Glomerular endothelial cell (primary cell): ENCODE measurements at places on chromosomes 7 and 10.

- no peak for DNase-seq
Measured at GRCh38 chr10:74055383-74056049, 57.6 kb downstream of the VCL start.

GRCh38 chr7:74042746-74043522 is 15.0 kb downstream of the ELN start:
- DNase-seq = no peak

DNA sequence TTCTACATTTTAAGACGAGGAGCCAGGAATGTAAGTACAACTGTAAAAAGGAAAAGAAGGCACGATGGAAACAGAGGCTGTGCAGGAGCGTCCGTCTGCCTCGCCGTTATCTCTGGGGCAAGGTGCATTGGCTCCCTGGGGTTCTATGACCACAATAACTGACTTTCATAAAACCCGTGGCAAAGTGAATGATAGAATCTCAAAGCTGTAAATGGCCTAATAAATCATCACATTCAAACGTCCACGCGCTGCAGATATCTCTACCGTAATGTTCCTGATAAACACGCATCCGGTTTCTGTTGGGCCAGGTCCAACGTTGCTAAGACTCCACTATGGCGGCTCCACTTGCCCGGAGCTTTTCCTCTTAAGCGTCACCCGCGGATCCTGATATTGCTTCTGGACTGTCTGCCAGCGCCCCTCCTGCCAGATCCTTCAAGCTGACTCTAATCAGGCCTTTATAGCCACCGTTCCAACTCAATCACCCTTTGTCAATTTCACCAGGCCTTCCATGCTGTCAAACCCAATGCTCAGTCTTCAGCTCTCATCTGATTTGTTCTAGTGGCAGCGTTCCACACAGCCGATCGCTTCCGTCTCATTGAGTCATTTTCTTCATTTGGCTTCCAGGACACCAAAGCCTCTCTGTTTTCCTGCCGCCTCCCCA is 265.6 kb upstream of the FOXK1 start:
- no peak for DNase-seq

DNA sequence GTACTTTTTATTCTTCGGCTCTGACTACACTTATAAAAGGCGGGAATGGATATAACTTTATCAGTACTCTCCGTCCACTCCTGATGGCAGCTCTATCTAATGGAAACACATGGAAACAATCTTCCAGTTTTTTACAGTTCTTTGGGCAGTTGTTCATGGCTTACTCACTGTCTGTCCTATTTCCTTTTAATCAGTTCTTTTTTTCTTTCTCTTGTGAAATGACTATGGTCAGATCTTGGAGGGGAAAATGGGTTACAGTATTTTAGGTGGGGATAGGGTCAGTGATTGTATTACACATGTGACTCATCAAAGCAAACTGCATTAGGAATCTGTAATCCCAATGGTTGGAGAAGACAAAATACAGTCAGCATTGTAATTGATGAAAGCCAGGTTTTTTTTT is 112.4 kb downstream of the BICC1 start:
- no peak for DNase-seq

- DNase-seq = no peak
Measured at GRCh38 chr10:10437886-10438285, 579.8 kb upstream of the CELF2 start.

DNA sequence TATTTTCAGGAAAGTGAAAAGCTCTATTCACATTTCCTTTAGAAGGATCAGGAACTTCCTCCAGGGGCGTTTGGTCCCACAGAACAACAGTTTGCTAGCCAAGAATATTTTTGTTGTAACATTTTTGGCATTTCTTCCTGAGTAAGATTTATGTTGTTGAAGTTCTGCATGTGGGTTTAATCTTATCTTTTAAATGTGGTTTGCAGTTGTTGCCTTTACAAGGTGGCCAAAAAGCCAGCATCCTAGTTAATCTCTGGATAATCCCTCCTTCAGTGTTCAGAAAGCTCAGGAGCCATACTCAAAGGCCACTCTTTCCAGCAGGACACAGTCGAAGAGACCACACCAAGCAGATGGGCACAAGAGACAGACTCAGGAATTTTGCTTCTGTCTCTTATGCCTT is 30.0 kb downstream of the SLC26A4 start:
- no peak for DNase-seq

DNA sequence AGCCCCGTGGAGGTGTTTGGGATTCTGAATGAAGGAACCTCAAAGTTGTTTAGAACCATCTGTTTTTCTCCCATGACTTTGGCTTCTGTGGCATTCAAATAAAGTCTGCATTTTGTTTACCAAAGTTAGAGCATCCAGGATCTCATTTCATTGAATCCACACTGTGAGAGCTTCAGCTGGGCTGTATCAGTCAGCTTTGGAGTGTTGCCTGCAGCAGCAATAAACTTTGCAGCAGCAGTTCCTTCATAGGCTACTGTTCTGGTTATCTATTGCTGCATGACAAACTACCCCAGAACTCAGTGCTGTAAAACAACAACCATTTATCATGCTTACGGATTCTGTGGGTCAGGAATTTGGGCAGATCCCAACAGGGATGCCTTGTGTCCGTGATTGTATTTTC is 1575.2 kb upstream of the LRRTM3 start:
- no peak for DNase-seq

DNA sequence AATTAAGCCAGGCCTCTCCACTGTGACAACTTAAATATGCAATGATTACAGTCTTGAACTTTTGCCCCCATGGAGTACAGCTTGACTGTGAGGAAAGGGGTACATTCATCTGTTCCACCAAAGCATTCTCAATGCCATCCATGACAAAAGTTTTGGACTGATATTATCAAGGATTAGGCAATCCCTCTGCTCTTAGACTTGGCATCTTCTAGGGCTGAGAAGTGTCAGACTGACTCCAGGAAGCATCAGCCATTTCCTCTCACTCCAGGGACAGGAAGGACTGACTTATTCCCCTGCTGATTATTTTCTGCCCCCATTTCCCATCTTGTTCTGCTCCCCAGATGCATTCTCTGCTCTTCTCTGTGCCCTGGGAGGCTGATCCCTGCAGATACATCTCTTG is 69.7 kb downstream of the ZNF365 start:
- peak; percentile 52 for DNase-seq

GRCh38 chr10:25280573-25280972 is 105.8 kb downstream of the GPR158 start:
- no peak for DNase-seq

DNA sequence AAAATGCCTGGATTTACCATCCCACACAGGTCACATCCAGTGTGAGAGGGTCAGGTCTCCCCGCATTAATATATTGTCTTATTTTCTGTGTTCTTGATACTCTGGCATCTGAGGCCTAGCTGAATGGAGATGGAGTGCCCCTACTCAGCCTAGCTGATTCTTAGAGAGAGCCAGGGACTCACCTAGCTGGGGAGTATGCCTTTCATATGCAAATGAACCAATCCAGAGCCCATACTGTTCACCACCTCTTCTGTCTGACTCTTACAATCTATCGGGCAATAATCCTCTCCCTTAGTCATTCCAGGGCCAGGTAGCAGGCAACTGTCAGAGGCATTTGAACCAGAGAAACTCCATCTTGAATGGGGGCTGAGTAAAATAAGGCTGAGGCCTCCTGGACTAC is 46.3 kb downstream of the LBX1 start:
- no peak for DNase-seq

DNA sequence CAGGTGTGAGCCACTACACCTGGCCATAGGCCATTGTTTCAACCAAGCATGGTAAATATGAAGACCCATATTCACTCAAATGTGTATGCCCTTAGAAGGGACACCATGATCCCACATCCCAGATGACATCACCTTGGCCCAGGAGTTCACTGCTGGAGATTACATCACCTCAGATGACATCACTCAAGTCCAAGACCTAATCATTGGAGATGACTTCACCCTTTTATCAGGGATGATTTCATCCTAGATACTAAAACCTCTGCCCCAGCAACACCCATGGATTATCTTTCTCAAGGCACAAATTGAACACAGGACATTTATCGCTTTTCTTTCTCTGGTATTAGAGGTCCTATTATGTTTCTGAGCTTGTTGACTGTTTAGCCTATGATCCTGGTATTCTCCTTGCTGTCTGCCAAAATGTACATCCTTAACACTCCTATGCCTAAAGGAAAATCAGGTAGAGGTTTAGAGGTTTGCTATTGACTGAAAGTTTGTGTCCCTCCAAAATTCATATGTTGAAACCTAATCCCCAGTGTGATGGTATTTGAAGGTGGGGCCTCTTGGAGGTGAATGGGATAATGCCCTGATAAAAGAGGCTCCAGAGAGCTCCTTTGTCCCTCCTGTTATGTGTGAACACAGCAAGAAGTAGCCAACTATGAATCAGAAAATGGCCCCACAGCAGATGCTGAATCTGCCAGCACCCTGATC is 9.8 kb upstream of the CYP2C18 start:
- no peak for DNase-seq

DNA sequence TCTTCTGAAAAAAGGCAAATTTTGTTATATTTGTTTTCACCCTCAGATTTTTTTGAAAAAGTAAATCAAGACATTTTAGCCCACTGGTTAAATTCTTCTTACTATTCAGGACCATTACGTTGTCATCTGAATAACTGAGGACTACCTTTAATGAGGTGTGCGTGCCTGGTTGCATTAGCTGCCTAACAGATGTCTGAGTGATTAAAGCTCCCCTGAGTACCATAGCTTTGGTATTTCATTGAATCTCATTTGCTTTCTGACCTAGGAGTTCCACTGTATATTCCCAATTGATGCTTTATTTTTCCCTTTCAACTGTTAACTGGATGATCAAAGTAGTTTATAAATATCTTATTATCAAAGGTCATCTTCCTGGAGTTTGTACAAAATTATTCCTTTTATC is 410.0 kb upstream of the SEMA3D start:
- no peak for DNase-seq

GRCh38 chr7:91287371-91288084 is 23.3 kb downstream of the FZD1 start:
- no peak for DNase-seq

GRCh38 chr10:103716206-103717160 is 138.9 kb downstream of the SH3PXD2A start:
- DNase-seq = no peak

DNA sequence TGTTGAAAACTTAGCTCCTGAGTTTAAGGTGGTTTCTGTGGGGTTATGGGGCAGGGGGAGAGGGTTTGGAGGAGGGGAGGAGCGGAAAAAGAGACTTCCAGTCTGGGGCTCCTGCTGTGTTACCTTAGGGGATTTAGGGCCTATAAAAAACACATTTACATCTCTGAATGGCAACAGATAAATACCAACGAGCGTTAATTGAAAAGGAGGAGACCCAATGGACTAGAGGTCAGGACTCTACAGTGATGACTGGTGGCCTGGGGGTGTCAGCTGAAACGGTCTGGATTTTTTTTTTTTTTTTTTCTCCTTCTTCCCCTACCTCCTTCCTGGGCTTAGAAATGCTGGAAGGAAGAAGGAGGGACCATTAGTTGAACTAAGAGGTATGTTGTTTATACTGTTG is 47.4 kb downstream of the AUTS2 start:
- no peak for DNase-seq

GRCh38 chr7:139078399-139078798 is 31.1 kb downstream of the ZC3HAV1 start:
- no peak for DNase-seq

- DNase-seq = no peak
Measured at GRCh38 chr10:86170255-86171108, 196.1 kb downstream of the GRID1 start.

- no peak for DNase-seq
Measured at GRCh38 chr10:86968271-86968993, at the start of gene ADIRF. Gene ADIRF, plus strand, starts transcription at chr10:86968482. Its CDS starts 63 bp downstream, at chr10:86968545.

- no peak for DNase-seq
Measured at GRCh38 chr10:56646329-56647111, 285.5 kb upstream of the ZWINT start.

DNA sequence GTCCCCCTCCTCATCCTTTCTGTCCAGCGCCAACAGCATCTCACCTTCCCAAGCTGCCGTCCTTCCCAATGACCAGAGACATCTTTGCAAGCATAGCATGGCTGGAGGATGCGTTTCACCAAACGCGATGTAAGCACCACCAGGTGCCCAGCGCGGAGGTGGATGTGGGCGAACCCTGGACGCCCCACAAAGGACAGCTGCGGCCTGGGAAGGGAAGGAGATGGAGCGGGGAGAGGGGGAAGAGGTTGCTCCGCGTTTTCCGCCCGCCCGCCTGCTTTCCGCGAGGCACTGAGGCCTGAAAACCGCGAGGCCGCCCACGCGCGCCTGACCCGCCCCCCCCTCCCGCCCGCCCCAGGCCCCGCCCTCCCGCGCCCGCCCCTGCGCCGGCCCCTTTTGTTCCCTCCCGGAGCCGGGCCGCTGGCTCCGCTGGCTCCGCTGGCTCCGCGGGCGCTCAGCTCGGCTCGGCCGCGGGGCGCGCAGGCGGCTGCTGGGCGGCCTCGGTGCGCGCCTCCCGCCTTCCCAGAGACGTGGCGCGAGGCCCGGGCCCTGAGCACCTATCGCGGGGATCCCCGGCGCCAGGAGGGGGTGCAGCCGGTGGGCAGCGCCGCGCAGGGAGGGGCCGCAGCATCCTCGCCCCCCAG is at the start of gene CLIP2:
CLIP2 (plus strand) TSS at position 390 of the 641 bp plus-strand sequence. CDS start 28,140 bp downstream, outside the sequence.
- no peak for DNase-seq

DNA sequence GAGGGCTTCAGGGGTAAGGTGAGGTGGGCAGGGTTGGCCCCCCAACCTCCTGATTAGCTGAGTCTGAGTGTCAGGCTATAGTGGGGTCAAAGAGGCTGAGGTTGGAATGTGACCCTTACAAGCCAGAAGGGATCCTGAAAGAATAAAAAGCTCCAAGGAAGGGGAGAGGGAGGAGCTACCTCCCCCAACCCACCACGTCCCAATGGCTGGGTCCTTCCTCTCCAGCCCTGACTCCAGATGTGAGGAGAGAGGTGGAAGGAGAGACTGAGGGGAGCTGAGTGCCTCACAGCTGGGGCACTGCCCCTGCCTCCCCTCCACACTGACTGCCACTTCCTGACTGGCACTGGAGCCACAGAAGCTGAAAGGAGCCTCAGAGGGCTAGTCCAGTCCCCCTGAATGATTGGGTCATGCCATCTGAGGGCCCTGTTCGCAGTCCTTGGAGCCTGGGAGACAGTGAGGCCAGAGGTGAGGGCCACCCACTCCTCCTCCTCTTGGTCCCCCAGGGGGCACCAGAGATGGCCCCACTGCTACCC is 20.6 kb downstream of the IMPDH1 start:
- DNase-seq = no peak

- no peak for DNase-seq
Measured at GRCh38 chr7:101118856-101119255, 8.0 kb upstream of the SERPINE1 start.

DNA sequence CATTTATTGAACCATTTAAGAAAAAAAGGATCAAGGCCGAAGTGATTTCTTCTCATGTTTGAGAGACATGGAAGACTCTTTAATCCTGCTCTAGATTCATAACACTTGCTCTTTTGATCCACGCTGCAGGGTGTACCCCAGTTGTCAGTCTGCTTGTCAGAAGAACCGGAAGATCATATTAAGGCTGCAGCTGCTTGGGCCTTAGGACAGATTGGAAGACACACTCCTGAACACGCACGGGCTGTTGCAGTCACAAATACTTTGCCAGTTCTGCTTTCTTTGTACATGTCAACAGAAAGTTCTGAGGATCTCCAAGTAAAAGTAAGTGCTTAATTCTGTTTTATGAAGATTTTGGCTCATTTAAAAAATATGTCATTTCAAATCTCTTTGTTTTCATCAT is 46.3 kb downstream of the SPAG6 start:
- no peak for DNase-seq

- no peak for DNase-seq
Measured at GRCh38 chr7:39651265-39651664, 27.9 kb downstream of the RALA start.
